ENCODE measurements at places on chromosomes 2 and 18.
A peak's percentile ranks its signal among the peaks of the same experiment; 100 is the strongest.

GRCh38 chr2:127588241-127588640, 52.8 kb downstream of the MYO7B start:
- peak; percentile 5 for DNase-seq

- DNase-seq: peak; percentile 37
These were observed 20.8 kb upstream of the ATIC start for GRCh38 chr2:215290980-215291599.

DNA sequence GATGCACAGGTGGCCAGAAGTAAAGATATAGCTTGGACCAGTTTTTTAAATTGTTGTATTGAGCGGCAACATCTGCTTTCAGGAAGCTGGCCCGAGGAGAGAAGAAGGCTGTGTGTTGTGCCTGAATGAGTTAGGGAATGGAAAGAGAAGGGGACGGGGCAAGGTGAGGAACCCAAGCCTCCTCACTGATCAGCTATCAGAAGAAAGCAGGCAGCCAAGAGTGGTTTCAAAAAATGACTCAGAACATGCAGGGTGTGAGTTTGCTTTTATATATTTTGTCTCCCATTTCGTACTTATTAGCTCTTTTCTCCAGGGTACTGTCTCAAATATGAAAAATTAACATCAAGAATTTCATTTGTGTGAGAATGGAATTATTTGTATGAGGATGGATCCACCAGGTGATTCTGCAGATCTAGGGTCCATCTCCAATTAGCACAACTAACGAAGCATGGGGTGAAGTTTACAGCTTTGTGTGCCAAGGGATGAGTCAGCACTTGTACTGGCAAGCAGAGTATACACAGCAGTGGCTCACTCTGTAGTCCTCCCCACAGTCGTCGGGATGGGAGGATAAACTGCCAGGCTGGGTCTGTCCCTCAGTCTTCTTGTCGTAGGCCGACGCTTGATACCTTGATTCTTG, 175.7 kb downstream of the PIEZO2 start:
- no peak for DNase-seq

GRCh38 chr2:231549446-231550239, 19.4 kb upstream of the NMUR1 start:
- DNase-seq: no peak

- peak; percentile 80 for DNase-seq
These were observed 25.4 kb downstream of the POLR1A start for GRCh38 chr2:86079981-86080911.

- DNase-seq: no peak
These were observed 452.6 kb downstream of the CDH2 start for GRCh38 chr18:27724362-27724761.
